ENCODE measurements at places on chromosomes 2 and 18.

DNA sequence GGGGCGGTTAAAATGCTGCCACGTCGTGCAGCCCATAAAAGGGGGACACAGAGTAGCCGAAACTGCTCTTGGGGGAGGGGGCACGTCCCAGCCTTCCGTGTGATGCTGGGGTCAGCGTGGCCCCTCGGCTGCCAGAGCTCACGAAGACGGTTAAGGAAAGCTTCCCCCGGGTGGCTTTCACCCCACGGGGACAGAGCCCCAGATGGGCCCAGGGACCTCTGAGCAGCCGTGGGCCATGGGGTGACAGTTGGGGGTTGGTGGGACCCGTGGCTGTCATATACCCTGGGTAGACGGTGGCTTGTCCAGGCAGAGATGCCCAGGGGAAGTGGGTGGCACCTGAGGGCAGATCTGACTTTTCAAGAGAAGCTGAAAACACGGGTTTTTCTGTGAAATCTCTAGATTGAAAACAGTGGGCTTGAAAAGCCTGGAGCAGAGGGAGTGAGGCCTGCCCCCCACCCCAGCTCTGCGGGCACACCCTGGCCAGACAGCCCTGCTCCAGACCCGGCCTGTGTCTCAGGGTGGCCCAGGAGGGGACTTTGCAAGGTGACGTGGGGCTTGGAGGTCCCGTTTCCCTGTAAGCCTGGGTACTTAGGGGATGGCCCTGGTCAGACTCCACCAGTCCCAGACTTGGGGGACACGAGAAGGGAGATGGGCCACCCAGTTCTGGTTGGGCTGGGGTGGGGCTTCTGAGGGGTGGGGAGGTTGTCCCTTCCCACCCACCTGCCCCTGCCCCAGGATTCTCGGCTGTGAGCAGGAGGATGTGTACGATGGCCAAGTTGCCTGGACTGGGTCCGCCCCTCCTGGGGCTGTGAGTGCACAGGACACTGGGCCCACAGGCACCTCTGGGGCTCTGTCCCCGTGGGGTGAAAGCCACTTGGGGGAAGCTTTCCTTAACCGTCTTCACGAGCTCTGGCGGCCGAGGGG lies 652 bp downstream of the NEU4 start:
- DNase-seq = no peak

- DNase-seq = no peak
These were observed 19.4 kb downstream of the KCNIP3 start for GRCh38 chr2:95316466-95317122.

DNA sequence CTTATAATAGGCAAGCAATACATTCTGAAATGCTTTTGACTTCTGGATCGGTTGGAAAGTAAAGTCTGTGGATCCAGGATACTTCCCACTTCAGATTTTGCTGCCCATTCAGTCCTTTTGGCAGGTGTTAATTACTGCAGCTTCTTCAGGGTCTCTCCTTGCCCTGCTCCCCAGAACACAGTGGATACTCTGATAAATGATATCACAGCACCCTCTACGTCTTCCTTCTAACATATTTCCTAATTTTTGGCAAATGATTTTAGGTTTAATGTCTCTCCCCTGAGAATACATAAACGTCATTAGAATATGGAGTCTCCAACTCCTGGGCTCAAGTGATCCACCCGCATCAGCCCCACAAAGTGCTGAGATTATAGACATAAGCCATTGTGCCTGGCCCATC lies 249.8 kb downstream of the NYAP2 start:
- no peak for DNase-seq

GRCh38 chr2:45833301-45833967 lies 182.0 kb downstream of the PRKCE start:
- no peak for DNase-seq

DNA sequence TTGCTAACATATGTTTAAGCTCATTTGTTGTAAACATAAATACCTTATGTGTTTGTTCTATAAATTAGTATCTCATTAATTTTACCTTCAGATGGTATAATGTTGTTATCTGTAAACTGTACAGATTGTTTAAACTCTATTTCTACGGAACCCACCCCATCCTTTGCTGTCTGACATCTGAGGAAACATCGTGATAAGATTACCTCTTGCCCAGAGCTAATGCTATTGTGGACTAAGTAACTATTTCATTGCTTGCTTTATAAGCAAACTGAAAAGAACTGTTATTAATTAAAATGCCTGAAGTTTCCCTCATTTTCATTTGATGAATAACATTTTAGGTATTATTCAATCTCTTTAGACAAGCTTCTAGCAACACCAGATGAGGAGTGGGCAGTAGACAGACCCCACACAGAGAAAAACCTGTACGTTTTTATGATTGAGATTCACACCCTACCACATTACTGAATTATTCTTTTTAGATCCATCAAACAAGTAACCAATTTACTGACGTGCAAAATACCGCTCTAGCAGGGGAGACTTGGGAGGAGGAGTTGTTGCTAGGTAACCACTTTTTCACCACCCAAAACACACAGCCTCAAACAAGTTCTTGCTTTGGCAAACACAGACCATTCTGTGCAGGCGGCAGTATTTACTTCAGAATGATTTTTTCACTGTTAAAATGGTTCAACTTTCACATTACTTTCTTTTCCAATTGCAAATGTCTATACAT lies 1.9 kb upstream of the SYT4 start:
- DNase-seq = peak; percentile 65

DNA sequence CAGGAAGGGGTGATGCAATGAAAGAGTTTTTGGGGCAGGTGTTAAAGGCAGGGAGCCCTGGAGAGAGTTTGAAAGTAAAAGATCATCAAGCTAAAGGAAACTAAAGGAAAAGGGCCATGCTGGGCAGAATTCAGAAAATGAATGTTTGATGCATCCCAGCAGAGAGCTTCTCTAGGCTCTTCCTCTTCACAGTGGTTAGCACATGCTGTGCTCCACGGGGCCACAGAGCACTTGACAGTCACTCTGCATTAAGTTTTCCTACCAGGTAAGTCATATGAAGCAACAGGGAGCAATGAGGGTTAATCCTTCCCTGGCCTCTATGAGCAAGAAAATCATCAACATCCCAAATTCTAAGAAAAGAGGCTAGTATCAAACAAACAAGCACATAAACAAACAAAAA lies 895.2 kb downstream of the TRIB2 start:
- DNase-seq = no peak

DNA sequence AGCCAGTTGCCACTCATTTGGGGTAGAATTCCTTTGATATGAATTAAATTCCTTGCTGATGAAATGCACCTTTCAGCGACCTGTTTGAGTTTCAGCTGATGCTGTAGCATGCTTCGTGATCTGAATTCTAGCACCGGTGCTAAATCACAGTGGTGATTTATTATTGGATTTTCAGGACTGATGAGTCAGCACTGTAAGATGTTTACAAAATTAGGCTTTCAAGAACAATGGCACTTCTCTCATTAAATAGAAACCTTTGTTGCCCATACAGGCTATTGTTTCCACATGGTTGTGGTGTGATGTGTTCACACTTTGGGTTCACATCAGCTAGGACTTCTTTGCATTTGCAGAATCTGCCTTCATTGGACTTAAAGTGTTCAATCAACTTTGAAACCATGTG lies 687.7 kb downstream of the ARHGAP15 start:
- DNase-seq = no peak

- no peak for DNase-seq
These were observed 37.8 kb upstream of the CCDC195 start for GRCh38 chr2:224753743-224754540.

DNA sequence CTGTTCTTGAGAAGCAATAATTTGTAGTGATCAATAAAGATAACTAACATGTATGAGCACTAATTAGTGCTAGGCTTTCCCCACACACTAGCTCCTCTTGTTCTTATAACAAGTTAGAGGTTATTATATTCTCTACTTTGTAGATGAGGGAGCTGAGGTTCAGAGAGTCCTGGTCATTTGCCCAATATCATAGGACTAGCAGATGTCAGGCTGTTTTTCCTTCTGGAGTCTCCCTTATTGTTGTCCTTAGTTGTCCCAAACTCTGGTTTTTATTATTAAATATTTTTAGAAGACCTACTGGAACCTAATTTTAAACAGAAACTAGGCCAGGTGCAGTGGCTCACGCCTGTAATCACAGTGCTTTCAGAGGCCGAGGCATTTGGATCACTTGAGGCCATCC lies 16.5 kb upstream of the TTC39C start:
- DNase-seq = no peak

DNA sequence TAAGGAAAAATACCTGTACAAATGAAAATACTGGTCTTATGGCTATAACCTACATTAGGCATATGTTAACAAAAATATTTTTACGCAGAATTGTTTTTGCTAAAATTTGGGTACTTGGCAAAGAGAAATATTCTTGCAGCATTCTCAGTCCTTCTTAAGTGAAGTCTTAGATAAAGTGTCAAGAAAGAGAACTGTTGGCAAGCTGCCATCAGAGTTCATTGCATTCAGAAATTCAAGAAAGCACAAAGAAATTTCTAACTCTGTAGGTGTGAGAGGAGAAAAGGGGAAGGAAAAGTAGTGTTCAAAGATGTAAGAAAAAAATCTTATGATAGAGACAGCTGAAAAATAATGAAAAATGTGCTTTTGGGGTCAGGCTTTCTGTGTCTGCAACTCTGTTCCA lies 86.7 kb downstream of the IRS1 start:
- DNase-seq = no peak

DNA sequence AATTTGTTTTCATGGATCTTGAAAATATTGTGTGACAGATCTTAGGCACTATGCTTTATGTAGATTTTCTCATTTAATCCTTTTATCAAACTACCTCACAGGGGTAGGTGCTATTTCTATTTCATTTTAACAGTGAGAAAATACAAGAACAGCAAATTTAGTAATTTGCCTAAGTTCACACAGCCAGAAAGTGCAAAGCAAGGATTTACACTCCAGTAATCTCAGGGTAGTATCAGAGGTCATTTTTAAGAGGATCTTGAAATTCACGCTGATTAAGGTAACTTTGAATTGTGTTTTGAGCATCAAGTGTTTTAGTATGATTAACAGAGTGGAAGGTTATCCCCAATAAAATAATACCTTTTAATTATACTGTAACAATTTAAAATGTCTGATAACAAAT lies 10.1 kb upstream of the KCNJ3 start:
- no peak for DNase-seq

DNA sequence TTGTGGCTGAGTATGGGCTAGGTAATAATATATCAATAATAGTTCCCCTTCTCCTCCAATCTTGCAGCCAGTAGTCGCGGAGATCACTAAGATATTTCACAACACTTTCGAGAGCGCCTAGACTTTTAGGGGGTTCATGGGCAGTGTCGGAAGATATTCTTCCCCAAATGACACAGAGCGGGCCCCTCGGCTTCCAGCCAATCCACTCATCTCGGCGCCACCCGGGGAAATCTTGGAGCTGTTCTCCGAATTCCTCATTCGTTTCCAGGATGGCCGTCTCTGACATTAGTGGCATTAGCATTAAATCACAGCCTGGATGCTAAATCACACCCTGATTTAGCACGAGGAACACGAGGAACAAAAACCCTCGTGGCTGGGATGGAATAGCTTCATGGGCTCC lies 437.7 kb downstream of the ZNF516 start:
- no peak for DNase-seq

- DNase-seq = no peak
These were observed 48.8 kb downstream of the FEZ2 start for GRCh38 chr2:36549165-36549574.

DNA sequence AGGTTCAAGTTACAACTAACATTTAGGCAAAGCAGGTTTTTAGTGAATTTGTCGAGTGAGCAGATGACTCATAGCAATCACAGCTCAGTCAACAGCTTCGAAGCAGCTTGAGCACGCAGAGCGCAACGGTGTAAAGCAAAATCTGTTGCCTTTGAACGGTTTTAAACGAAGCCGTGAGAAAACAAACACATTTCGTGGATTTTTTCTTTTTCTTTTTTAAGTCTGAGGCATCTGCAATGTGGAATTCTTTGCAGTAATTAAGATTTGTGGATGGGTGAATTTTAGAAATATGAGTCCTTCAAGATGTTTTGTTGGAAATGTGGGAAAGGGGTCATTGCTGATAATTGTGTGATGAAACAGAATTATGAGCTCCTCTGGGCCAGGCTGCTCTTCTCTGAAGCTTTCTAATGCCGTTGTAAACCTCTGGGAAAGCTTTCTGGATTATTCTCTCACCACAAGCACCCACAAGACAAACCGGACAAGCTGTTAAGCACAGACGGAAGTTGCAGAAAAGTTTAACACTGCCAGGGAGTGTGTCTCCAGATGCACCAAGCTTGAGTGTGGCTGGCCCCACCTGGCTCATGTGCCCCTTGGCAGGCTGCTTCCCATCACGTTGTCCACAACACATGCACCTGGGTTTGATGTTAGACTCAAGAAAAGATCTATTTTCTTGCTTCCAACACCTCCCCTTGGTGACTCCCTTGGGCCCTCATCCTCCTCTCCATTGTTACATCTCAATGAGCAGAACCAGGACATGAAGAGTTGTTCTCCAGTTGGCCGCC lies 224.7 kb downstream of the ACKR3 start:
- DNase-seq = no peak

DNA sequence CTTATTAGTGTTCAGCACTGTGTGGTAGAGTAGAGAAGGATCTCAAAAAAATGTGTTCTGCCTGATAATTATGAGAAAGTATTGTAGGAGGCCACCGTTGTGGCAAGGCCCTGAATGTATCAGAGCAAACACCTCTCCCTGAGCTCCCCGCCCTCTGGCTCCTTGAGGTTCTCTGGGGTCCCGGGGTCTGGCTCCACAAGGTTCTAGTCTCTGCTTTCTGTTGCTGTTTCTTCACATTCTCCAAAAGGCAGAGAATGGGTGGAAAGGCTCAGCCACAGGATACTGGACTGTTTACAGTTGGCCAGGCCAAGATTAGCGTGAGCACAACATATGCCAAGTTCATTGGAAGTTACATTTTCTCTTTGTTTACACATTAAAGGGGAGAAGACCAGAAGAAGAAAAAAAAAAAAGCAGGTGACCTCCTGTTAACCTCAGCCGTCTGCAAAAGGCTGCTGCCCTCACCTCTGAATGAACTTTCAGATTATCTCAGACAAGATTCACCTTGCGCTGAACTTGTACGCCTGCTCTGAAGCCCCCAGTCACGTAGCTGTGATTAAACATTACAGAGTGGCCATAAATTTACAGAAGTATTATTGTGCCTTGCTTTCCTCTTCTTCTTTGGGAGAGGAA lies 56.6 kb upstream of the CYP26B1 start:
- no peak for DNase-seq

- DNase-seq = no peak
These were observed 62.7 kb upstream of the GATA6 start for GRCh38 chr18:22106536-22107292.
